ENCODE measurements at places on chromosomes 4 and X.

DNA sequence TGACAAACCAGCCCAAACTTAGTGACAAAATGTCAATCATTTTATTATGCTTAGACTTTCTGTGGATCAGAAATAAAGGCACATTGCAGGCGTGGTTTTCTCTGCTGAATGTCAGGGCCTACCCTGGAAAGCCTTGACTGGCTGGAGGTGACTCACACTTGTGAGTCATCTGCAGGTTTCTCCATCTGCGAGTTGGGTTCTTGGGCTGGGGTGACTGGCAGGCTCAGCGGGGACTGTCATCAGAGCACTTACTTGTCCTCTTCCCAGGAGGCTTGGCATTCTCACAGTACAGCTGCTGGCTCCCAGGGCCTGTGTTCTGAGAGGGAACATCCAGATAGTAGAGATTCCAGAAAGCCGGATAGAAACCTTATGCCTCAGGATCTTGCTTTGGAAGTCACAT lies 153.8 kb upstream of the AGA start:
- no peak for DNase-seq

DNA sequence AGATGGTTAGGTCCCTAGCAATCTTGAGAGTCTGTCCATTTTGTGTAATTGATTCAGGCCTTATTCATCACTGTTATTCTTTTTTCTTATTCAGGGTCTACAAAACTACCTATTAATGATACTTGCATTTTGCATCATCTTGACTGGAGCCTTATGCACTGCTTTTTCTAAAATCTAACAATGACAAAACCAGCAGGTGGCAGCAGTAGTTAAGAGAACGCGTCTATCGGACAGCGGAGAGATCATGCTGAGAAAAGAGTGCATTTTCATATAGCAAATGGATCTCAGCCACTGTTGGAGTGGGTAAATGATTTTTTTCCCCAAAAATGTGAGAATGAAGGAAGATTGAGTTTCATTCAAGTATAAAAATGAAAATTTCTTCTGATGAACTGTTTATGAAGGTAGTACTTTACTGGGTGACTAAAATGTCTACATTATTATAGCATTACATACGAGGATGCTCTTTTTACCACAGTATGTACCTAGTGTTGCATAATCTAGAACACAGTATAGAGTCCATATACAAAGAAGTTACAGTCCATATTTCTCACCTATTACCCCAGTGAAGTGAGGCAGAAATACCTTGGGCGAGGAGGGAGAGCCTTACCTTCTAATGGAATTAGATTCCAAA lies 43.2 kb downstream of the TMEM144 start:
- no peak for DNase-seq

- DNase-seq: no peak
Observed at GRCh38 chr4:146161243-146161642, 14.3 kb upstream of the LSM6 start.

DNA sequence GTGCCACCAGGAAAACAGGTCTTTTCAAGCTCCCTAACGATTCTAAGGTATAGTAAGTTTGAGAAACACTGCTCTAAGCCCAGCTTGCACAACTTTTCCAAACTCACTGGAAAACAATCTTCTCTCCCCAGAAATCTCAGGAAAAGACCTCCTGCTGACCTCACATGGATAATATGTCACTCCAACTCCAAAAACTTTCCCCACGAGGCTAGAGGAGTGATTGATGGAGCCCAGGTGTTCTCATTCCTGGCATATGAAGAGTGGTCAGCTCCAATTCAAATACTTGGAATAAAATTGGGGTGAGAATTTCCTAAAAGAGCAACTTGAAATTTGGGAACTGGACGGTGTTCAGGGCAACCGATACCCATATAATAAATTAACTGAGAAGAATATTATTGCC lies 299.9 kb downstream of the PPP4R3C start:
- DNase-seq: no peak

GRCh38 chr4:28636971-28637370 lies 1776.3 kb downstream of the STIM2 start:
- no peak for DNase-seq

GRCh38 chr4:54609310-54609709 lies 48.4 kb upstream of the KIT start:
- no peak for DNase-seq

DNA sequence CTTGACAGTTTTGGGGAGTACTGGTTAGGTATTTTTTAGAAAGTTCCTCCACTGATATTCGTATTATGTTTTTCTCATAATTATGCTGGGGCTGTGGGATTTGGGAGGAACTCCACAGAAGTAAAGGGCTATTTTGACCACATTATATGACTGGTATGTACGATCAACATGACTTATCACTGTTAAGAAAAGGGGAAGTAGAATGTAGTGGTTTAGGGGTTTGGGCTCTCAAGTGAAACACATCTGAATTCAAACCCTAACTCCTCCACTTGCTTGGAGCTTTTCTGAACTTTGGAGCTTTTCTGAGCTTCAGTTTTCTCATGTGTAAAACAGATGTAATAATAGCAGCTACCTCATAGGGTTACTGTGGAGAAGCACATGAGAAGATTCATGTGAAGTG lies 96.4 kb upstream of the C1GALT1C1 start:
- DNase-seq: no peak

DNA sequence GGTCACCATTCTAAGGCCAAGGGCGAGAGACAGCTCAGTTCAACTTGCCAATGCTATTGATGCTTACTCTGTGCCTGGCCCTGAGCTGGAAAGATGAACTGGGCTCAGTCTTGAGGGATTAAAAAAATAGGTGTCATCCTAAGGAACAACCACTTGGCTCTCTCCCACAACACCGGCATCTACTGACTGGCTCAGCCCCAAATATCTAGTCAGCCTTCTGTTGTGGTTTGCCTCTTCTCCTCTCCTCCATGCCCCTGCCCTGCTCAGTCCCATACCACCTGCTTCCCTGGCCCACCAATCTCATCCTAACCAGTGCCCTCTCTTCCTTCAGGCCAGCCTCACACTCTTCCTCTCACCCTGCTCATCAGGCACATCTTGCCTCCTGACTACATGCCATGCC lies 29.6 kb downstream of the KDM5C start:
- DNase-seq: no peak

- no peak for DNase-seq
Observed at GRCh38 chrX:123320622-123321021, 136.5 kb downstream of the GRIA3 start.

- no peak for DNase-seq
Observed at GRCh38 chr4:27189683-27190082, 329.0 kb downstream of the STIM2 start.

DNA sequence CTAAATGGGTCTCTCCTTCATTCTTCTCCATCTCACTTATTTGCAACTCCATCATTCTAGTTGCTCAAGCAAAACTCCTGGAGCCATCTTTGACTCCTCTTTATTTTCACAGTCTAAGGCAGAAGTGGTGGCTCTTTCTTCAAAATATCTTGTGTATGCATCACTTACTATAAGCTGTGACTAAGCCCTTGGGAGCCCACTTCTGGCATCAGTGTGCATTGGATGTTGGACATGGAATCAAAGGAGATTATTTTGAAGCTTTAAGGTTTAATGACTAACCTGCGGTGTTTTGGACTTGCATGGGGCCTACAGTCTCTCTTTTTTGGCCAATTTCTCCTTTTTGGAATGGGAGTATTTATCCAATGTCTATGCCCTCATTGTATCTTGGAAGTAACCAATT lies 276.8 kb downstream of the SPOCK3 start:
- no peak for DNase-seq

DNA sequence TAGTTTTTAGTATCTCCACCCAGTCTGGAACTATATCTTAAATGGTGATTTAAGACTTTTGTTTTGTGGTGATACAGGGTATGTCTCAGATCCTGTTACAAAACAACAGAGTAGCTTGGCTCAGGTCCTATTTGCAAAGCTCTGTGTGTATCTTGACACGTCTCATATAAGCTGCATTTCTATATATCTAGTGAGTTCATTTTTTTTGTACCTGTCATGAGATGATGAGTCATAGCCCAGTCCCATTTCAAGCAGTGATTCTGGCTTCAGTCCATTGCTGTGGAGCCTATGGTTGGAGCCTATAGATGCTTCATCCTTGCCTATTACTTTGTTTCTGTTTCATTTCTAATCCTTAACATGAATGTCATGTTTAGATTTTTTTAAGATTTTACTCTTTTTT lies 23.0 kb downstream of the GRXCR1 start:
- DNase-seq: no peak

DNA sequence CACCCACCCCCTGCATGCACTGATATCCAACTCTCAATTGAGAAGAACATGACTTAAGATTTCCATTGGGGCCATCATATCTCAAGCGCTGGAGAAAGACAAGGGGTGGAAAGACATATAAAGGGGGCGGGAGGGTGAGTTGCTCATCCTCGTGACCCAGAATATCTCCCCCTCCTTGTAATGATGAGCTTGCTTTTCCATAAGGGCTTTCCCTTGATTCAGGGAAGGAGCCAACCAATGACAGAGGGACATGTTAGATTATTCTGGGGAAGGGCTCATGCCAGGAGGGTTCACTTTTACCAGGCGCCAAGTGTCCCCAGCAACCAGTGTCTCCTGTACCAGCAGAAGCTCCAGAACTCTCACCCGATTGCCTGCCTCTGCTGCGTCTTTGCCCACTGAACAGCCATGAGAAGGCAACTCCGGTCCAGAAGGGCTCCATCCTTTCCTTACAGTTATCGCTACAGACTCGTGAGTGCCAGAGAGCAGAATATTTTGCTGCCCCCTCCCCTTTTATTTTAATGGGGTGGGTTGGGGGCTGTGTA lies at the start of gene ATP1B4:
Gene ATP1B4, plus strand, starts transcription at position 326 of the 542 bp plus-strand sequence. Its CDS starts 80 bp downstream, at position 406.
- DNase-seq: no peak

- DNase-seq: no peak
Observed at GRCh38 chrX:102558607-102559006, 40.7 kb upstream of the ARMCX5 start.

DNA sequence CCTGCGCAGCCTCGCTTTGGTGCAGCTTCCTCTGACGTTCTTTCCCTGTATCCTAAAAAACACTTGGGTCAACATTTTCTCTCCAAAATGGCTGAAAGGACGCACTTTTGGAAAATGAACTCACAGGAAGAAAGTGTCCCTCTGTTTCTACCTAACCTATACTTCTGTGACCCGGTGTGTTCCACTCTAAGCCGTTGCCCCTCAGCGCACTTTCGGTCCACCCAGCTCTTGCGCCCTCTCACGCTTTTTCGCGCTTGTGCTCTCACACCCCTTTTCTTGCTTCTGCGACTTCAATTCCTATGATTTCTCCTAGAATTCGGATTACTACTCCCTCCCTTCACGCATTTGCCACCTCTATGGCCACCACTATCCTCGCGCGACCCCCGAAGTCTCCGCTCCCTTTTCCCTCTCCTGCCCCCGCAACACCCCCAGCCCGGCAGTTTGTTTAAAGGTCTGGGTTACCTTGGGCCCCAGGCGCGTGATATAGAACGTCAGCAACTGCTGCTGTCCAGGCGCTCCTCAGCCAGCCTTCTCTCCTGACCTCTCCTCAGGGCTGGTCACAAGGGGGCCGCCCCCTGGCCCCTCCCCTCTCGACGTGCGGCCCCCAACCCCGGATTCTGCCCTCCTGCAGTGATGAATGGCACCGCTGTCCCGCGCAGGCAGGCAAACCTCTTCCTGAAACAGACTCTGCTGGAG lies at the start of gene USP51:
Gene USP51, minus strand, starts transcription at position 535 of the 696 bp plus-strand sequence. CDS start 909 bp downstream, outside the sequence.
- DNase-seq: no peak

DNA sequence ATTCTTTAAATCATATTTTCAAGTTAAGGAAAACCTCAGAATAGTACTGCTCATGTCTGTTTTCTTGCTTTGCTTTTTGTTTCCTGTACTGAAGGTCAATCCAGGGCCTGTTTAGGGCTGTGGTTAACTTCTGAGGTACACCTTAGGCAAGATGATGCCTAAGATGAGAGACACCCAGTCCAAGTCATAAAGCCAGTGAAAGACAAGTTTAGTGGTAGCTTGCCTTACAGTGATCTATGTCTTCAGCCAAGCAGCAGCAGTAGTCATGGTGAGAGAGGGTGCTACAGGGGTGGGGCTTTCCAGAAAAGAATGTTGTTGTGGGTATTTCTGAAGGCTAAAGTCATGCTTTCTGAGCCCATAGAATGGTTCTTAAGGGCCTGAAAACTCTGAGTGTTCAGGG lies 173.7 kb downstream of the VSIG4 start:
- no peak for DNase-seq

- no peak for DNase-seq
Observed at GRCh38 chr4:24211856-24212255, 322.0 kb upstream of the PPARGC1A start.

GRCh38 chr4:119490335-119490734 lies 138.3 kb downstream of the PDE5A start:
- DNase-seq: no peak

GRCh38 chrX:42857766-42858165 lies 79.8 kb upstream of the PPP1R2C start:
- no peak for DNase-seq

- DNase-seq: no peak
Observed at GRCh38 chr4:101418466-101418865, 71.1 kb upstream of the PPP3CA start.

DNA sequence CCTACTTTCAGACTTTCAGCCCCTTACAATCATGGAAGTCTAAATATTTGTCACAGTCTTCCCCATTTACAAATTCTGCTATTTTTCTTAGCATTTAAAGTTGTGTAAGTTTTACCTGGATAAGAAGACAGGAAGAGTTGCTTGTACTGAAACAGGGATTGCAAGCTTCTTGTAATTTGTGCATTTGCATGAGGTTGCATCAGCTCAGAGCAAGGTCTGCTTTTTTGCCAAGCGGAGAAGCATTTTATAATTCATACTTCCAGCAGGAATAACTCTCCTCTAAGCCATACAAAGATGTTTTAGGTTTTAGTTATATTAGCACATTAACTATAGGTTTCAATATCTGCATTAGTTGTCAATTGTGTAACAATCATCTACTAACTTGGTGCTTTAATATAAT lies 922.0 kb upstream of the PABPC4L start:
- DNase-seq: no peak

DNA sequence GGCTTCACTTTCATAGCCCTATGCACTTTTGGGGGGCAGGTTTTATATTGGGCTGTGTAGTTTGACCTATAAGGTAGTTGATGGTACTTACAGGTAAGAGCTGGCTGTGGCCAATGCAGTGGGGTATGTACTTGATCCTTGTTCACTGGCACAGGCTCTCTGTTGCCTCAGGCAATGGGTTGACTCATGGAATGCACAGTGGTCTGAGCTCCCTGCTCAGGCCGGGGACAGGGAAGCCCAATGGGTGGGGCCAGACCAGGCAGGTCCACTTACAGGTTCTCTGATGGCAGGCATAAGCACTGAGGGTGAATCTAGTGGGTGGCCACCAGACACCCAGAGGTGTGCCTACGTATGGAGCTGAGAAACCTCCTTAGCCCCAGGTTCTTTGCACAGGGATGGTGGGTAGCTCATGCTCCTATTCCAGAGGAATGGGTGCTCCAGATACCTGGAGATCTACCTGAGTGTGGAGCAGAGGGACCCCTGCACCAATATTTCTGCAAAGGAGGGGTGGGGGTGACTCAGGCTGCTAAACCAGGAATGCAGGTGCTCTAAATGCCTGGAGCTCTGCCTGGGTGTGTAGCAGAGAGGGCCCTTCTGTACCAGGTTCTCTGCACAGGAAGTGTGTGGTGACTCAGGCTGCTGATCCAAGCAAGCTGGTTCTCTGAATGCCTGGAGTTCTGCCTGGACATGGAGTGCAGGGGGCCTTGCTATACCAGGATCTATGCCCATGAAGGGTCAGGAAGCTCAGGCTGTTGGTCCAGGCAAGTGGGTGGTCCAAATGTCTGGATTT lies 52.3 kb downstream of the IL1RAPL2 start:
- no peak for DNase-seq
